ENCODE measurements at places on chromosomes 6 and 20. TPM values are rescaled to one million over a fixed set of nuclear protein-coding genes. Genes with fewer than 3 reads are reported as not detected.

CAGE1 gene
- total RNA-seq = 0.12 TPM

MLN gene
- not detected for total RNA-seq

DNA sequence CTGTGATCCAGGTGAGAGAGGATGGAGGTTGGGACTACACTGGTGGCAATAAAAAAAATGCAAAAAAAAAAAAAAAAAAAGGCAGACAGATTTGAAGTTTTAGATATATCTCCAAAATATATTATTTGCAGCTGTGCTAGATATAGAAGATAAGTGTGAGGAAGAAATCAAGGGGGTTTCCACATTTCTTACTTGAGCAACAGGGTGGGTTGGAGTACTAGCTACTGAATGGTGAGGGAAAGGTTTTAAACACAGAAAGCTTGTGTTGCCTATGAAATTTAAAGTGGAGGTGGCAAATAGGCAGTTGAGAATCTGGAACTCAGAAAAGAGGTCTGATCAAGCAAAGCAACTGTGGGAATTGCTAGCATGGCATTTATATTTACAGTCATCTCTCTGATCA, 59.9 kb upstream of the GNRH2 start:
- H3K27ac ChIP-seq = no peak overlapping the region
- no peaks in the 10 kb centered on the region for H3K27me3 ChIP-seq
- peaks cover 29% of the 10 kb centered on the region for H3K36me3 ChIP-seq
- H3K4me1 ChIP-seq = peaks cover 33% of the 10 kb centered on the region

SRPK1 gene
- total RNA-seq = 66.0 TPM

PDE7B gene
- 1.2 TPM for total RNA-seq

- no peak overlapping the region for H3K27ac ChIP-seq
- H3K27me3 ChIP-seq = peaks cover 9% of the 10 kb centered on the region
- no peak for DNase-seq
- no peaks in the 10 kb centered on the region for H3K36me3 ChIP-seq
- no peak overlapping the region for H3K4me3 ChIP-seq
- H3K4me1 ChIP-seq = peaks cover 11% of the 10 kb centered on the region
Measured at GRCh38 chr6:139640448-139640847, 266.0 kb upstream of the CITED2 start.

- peaks cover 2% of the 10 kb centered on the region for H3K36me3 ChIP-seq
- H3K4me1 ChIP-seq = peaks cover 31% of the 10 kb centered on the region
- H3K27ac ChIP-seq = peak overlapping the region; percentile 46
- peak overlapping the region; percentile 79 for H3K4me3 ChIP-seq
Measured at GRCh38 chr6:99588618-99589289, 17.9 kb upstream of the PRDM13 start.

DNA sequence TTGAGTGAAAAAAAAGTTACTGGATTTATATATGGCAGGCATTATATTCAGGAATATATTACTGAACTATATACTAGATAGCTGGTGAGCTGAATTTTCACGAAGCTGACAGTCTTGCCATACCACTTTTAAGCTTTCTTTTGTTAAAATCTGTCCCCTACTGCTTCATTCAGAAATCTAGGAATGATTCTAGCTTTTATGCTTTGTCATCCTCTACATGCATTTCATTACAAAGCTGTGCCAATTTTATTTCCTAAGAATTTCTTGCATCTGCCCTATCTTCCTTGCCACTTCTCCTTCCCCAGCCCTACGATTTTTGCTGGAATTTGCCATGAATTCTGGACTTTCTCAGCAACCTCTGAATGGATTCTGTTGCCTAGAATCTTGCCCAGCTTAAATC, 158.5 kb upstream of the ADGRB3 start:
- DNase-seq = no peak
- no peaks in the 10 kb centered on the region for H3K36me3 ChIP-seq
- H3K27me3 ChIP-seq = no peaks in the 10 kb centered on the region
- H3K4me1 ChIP-seq = no peaks in the 10 kb centered on the region

GRCh38 chr6:139325686-139326085, 33.9 kb upstream of the TXLNB start:
- no peak overlapping the region for H3K4me3 ChIP-seq
- H3K36me3 ChIP-seq = peaks cover 16% of the 10 kb centered on the region
- no peaks in the 10 kb centered on the region for H3K27me3 ChIP-seq
- H3K4me1 ChIP-seq = peaks cover 27% of the 10 kb centered on the region

- no peak overlapping the region for H3K27ac ChIP-seq
- no peaks in the 10 kb centered on the region for H3K36me3 ChIP-seq
- H3K4me3 ChIP-seq = no peak overlapping the region
- H3K27me3 ChIP-seq = no peaks in the 10 kb centered on the region
- no peaks in the 10 kb centered on the region for H3K4me1 ChIP-seq
- DNase-seq = no peak
Measured at GRCh38 chr6:126268092-126268491, 71.8 kb upstream of the CENPW start.

DNA sequence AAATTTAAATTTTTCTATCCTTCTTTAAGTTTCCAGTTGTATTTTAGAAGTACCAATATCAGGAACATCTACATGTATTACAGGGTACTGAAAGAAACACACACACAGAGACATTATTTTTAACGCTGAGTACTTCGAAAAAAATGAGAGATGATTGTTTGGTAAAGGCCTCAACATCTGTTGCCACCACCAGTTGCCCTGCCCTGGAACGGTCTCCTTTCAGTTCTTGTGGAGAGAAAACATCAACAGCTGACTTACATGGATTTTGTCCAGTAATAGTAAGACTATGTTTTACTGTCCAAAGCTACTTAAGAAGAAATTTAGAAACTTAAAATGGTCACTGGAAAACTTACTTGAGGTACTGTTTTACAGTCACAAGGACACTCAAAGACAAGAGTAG, 16.7 kb downstream of the HMGCLL1 start:
- no peak for DNase-seq
- H3K27ac ChIP-seq = no peak overlapping the region
- no peaks in the 10 kb centered on the region for H3K36me3 ChIP-seq
- H3K4me3 ChIP-seq = no peak overlapping the region
- H3K4me1 ChIP-seq = no peaks in the 10 kb centered on the region

GRCh38 chr6:53202052-53202451, 53.4 kb upstream of the GCM1 start:
- no peak for DNase-seq
- H3K4me1 ChIP-seq = peaks cover 2% of the 10 kb centered on the region
- no peaks in the 10 kb centered on the region for H3K36me3 ChIP-seq

DNA sequence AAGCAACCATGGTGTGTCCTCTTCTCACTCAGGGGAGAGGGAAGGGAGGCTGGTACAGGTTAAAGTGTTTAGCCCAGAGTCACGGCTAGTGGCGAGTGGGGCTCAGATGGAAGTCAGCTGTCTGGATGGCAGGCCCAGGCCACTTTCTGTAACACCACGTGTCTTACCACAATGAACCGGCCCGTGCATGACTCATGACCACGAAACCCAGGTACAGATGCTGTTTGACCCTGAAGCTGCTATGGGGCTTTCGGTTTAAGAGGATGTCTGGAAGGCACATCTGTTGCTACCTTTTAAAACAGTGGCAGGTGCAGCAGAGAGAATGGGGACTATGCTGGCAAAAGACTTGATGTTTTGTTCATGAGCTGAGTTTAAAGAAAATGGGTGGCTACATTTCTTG, 36.5 kb upstream of the MPC1 start:
- H3K4me1 ChIP-seq = peaks cover 72% of the 10 kb centered on the region
- peak; percentile 66 for DNase-seq
- H3K27me3 ChIP-seq = no peaks in the 10 kb centered on the region
- H3K27ac ChIP-seq = peak overlapping the region; percentile 86

GRCh38 chr20:11437611-11438380, 479.9 kb upstream of the BTBD3 start:
- H3K4me3 ChIP-seq = no peak overlapping the region
- H3K4me1 ChIP-seq = no peaks in the 10 kb centered on the region
- no peaks in the 10 kb centered on the region for H3K27me3 ChIP-seq
- no peak for DNase-seq
- no peaks in the 10 kb centered on the region for H3K36me3 ChIP-seq
- no peak overlapping the region for H3K27ac ChIP-seq

- no peaks in the 10 kb centered on the region for H3K4me1 ChIP-seq
- peaks cover 5% of the 10 kb centered on the region for H3K36me3 ChIP-seq
- H3K4me3 ChIP-seq = no peak overlapping the region
- no peaks in the 10 kb centered on the region for H3K27me3 ChIP-seq
- no peak overlapping the region for H3K27ac ChIP-seq
Measured at GRCh38 chr6:131419702-131420101, 153.3 kb upstream of the ARG1 start.

C20orf204 gene
- 4.8 TPM for total RNA-seq

TDRD6 gene
- not detected for total RNA-seq

DNA sequence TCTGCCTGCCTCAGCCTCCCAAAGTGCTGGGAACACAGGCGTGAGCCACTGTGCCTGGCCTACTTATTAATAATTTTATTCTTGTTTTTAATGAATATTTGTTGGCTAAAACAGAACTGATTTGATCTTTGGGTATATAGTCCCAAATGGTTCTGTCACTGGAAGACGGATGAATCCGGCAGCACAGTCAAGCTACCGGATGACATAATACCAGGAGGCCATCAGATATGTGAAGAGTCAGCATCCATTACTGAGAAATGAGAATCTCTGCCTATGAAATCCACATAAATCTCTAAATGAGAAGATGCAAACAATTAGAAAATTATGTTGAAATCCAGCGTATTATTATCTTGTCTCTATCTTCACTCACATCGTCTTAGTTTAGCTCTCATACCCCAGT, 263.0 kb downstream of the EYA4 start:
- H3K27me3 ChIP-seq = peaks cover 2% of the 10 kb centered on the region
- DNase-seq = no peak
- no peak overlapping the region for H3K27ac ChIP-seq
- no peak overlapping the region for H3K4me3 ChIP-seq
- no peaks in the 10 kb centered on the region for H3K36me3 ChIP-seq
- no peaks in the 10 kb centered on the region for H3K4me1 ChIP-seq

ECT2L gene
- not detected for total RNA-seq

FYN gene
- 225 TPM for total RNA-seq

TFAP2D gene
- not detected for total RNA-seq

DNA sequence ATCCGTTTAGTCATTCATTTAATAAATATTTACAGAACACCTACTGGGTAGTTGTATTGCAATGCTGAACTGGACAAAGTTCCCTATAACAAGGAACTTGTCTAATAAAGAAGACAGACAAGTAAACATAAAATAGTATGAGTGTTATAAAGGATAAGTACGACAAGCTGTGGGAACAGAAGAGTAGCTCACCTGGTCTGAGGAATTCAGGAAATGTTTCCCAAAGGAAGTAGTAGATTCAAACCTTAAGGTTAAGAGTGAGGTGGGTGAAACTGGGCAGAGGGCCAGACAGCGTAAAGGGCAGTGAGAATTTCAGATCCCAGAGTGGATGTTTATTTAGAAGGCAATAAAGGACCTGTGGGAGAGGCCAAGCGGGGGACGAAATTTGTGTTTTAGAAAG, 72.3 kb upstream of the CD2AP start:
- H3K4me1 ChIP-seq = no peaks in the 10 kb centered on the region
- peaks cover 2% of the 10 kb centered on the region for H3K27me3 ChIP-seq
- H3K36me3 ChIP-seq = no peaks in the 10 kb centered on the region
- DNase-seq = no peak

SCGN gene
- not detected for total RNA-seq

GRCh38 chr20:49602345-49603208, 34.6 kb upstream of the PTGIS start:
- H3K4me1 ChIP-seq = peaks cover 51% of the 10 kb centered on the region
- no peaks in the 10 kb centered on the region for H3K27me3 ChIP-seq
- H3K27ac ChIP-seq = no peak overlapping the region
- H3K36me3 ChIP-seq = peaks cover 21% of the 10 kb centered on the region

- H3K4me1 ChIP-seq = no peaks in the 10 kb centered on the region
- DNase-seq = no peak
- no peaks in the 10 kb centered on the region for H3K36me3 ChIP-seq
Measured at GRCh38 chr6:51396583-51396982, 577.9 kb downstream of the TFAP2B start.

- no peak overlapping the region for H3K27ac ChIP-seq
- no peak overlapping the region for H3K4me3 ChIP-seq
- no peaks in the 10 kb centered on the region for H3K36me3 ChIP-seq
- no peaks in the 10 kb centered on the region for H3K4me1 ChIP-seq
Measured at GRCh38 chr6:72984981-72985665, 240.2 kb downstream of the KHDC1L start.

DNA sequence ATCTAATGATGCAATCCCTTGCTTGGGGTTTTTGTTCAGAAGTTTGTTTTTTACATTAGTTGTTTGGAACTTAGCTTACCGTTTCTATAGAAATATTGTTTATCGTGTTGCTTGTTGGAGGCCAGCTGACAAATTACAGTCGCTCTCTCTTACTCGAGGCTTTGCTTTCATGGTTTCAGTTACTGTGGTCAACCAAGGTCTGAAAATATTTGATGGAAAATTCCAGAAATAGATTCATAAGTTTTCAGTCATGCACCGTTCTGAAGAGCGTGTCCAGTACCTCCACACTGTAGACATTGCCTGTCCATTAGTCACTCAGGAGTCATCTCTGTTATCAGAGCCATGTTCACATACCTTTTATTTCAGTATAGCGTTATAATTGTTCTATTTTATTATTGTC, 47.9 kb downstream of the DEK start:
- DNase-seq = no peak
- H3K27ac ChIP-seq = no peak overlapping the region
- H3K36me3 ChIP-seq = peaks cover 13% of the 10 kb centered on the region
- peaks cover 13% of the 10 kb centered on the region for H3K4me1 ChIP-seq
- no peak overlapping the region for H3K4me3 ChIP-seq
- no peaks in the 10 kb centered on the region for H3K27me3 ChIP-seq

DNA sequence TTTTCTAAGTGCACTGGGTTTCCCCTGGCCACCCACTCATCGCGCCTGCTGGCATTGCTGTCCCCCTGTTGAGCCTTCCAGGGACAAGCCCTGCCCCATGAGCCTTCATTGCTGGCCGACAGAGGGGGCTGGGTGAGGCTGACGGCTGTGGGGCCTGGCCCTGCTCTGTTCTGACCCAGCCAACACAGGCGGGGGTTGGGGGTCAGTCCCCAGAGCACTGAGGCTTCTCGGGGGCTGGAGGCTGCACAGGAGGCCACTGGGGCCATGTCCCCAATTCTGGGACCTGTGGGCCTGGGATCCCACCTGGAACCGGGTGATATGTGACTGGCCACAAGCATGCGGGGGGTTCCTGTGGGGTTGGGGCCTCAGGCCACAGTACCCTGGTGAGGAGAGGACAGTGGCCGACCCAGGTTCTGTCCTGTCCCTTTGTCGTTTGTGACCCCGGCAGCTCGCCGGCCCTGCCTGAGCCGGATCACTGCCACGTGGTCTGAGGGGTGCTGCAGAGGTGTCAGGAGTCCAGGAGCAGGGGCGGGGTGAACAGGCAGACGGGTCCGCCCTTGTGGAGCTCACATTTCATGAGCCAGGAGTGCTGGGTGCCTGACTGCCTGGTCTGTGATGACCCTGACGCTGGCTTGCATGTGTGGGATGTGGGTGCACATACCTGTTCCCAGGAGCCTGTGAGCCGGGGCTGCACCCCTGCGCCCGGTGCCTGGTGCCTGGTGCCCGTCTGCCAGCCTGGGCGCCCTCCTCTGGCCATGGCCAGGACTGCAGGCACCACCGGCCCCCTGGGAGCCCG, 2.1 kb upstream of the COL20A1 start:
- H3K27ac ChIP-seq = no peak overlapping the region
- peaks cover 3% of the 10 kb centered on the region for H3K36me3 ChIP-seq
- peak; percentile 57 for DNase-seq
- peaks cover 5% of the 10 kb centered on the region for H3K27me3 ChIP-seq
- no peak overlapping the region for H3K4me3 ChIP-seq

GRCh38 chr20:60011512-60012507, 53.6 kb downstream of the CDH26 start:
- peak; percentile 21 for DNase-seq
- H3K27me3 ChIP-seq = peaks cover 11% of the 10 kb centered on the region
- H3K4me1 ChIP-seq = peaks cover 26% of the 10 kb centered on the region
- no peak overlapping the region for H3K4me3 ChIP-seq
- no peak overlapping the region for H3K27ac ChIP-seq
- no peaks in the 10 kb centered on the region for H3K36me3 ChIP-seq

GRCh38 chr6:150470131-150470530, 101.3 kb downstream of the IYD start:
- no peak for DNase-seq
- no peak overlapping the region for H3K4me3 ChIP-seq
- H3K27me3 ChIP-seq = peaks cover 9% of the 10 kb centered on the region
